ENCODE measurements at places on chromosomes 2 and 18.

- DNase-seq = no peak
These were observed 1454.4 kb upstream of the CELF4 start for GRCh38 chr18:39019989-39020388.

DNA sequence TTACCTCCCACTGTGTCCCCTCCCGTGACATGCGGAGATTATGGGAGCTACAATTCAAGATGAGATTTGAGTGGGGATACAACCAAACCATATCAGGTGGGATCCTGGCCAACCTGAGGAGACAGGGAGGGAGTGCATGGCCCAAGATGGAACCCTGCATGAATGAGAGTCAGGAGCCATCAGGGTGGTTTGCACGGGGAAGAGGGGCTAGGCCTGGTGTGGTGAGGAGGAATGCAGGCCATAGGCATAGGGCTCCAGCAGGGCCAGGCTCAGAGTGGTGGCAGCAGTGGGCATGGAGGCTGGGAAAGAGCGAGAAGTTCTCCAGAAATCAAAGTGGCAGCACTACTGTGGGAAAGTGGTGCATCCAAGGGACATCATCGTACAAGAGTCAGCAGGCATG is 74.0 kb upstream of the BCL2L11 start:
- DNase-seq = no peak

- DNase-seq = no peak
These were observed 169.4 kb downstream of the RTP5 start for GRCh38 chr2:242038928-242039341.

DNA sequence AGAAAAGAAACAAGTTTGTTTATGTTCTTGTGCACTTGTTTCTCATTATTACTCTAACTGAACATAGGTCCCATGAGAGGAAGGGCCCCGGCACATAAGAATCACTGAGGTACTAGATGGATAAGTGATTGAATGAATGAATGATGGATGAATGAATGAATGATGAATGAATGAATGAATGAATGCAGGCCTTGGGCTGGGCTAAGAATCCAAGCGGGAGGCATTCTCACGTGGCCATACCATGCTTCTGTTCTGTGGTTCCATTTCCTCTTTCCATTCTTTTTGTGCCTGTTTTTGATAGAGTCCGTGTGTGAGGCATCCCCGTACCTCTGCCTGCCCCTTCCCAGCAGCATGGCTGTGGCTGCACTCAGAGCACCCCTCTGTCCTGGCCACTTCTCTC is 94.8 kb downstream of the SH3BP4 start:
- DNase-seq = no peak

DNA sequence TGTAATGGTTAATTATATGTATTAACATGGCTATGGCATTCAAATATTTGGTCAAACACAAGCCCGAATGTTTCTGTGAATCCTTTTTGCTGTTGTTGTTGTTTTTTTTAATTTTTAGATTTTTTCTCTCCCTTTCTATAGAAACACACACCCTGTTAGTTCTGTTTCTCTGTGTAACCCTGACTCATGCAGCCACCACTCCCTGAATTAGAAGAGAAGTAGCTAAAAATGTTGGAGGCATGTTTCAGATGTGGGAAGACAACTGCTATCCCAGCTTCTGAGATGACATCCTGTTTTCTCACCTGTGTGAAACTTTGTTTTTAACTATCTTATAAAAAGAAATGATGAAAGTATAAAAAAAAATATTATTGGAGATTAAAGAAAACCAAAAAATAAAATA is 219.6 kb upstream of the RGPD4 start:
- no peak for DNase-seq

- no peak for DNase-seq
These were observed 24.3 kb downstream of the INPP5D start for GRCh38 chr2:233084488-233084887.

GRCh38 chr18:47901624-47902362 is 28.7 kb downstream of the SMAD2 start:
- no peak for DNase-seq

- DNase-seq = no peak
These were observed 135.4 kb upstream of the SERPINE2 start for GRCh38 chr2:224174521-224174920.

- DNase-seq = peak; percentile 72
These were observed 12.8 kb upstream of the IHH start for GRCh38 chr2:219073413-219074129.

GRCh38 chr2:153946036-153946435 is 74.3 kb downstream of the GALNT13 start:
- DNase-seq = no peak

- peak; percentile 76 for DNase-seq
These were observed 99.7 kb downstream of the MEP1B start for GRCh38 chr18:32289483-32290075.

DNA sequence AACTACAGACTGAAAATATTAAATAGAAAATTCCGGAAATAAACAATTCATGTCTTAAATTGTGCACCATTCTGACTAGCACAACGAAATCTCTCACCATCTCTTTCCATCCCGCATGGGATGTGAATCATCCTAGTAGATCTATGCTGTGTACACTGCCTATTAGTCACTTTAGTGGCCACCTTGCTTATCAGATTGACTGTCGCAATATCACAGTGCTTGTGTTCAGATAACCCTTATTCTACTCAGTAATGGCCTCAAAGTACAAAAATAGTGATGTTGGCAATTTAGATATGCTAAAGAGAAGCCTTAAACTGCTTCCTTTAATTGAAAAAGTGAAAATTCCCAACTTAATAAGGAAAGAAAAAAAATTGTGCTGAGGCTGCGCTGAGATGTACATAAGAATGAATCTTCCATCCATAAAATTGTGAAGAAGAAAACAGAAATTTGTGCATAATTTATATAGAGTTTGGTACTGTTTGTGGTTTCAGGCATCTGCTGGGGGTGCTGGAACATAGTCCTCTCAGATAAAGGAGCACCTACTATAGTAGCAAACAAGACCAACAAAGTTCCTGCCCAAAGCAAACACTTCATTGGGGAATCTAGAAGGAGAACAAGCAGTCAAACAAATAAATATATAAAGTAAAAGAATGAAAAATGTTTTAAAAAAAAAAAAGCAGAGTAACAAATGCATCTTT is 12.0 kb downstream of the PSMD1 start:
- DNase-seq = no peak

- no peak for DNase-seq
These were observed 23.7 kb upstream of the DSG1 start for GRCh38 chr18:31294199-31294747.

GRCh38 chr2:149160701-149161217 is 122.3 kb downstream of the LYPD6B start:
- DNase-seq = peak; percentile 95

- no peak for DNase-seq
These were observed 21.6 kb upstream of the SLC20A1 start for GRCh38 chr2:112623913-112624777.

GRCh38 chr2:195049372-195050031 is 607.5 kb upstream of the SLC39A10 start:
- no peak for DNase-seq

- DNase-seq = no peak
These were observed 210.5 kb downstream of the ERBB4 start for GRCh38 chr2:212328136-212328535.

DNA sequence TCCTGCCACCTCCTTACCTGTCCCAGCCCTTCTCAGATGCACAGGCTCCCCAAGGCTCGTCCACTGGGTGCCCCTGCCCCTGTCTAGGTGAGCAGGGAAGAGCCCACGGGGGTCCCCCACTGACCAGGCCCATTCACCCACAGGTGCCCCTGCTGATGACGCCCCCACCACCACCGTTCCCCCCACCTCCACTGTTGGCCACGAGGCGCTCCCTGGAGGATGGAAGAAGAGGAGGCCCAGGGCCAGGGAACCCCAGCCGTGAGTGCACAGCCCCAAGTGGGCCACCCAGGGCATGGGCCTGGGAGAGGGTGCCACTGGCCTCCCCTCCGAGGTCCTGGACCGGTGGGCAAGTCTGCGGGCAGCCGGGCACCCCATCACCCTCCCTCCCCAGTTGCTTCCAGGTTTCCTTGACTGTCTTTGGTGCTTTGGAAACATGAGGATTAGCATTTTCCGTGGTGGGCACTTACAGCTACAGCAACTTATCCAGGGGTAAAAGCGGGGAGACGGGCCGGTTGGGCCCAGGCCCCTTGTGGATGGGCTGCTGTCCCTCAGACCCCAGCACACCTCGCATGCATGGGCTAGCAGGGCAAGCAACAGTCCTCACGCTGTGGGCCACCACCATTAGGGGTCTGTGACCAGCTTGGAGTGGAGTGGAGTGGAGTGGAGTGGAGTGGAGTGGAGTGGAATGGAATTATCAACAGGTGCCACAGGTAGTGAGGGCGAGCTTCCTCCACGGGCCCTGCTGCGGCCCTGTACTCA is 13.2 kb upstream of the KLHL30 start:
- DNase-seq = no peak

- DNase-seq = no peak
These were observed 673.0 kb downstream of the ARHGAP15 start for GRCh38 chr2:143802242-143802641.

DNA sequence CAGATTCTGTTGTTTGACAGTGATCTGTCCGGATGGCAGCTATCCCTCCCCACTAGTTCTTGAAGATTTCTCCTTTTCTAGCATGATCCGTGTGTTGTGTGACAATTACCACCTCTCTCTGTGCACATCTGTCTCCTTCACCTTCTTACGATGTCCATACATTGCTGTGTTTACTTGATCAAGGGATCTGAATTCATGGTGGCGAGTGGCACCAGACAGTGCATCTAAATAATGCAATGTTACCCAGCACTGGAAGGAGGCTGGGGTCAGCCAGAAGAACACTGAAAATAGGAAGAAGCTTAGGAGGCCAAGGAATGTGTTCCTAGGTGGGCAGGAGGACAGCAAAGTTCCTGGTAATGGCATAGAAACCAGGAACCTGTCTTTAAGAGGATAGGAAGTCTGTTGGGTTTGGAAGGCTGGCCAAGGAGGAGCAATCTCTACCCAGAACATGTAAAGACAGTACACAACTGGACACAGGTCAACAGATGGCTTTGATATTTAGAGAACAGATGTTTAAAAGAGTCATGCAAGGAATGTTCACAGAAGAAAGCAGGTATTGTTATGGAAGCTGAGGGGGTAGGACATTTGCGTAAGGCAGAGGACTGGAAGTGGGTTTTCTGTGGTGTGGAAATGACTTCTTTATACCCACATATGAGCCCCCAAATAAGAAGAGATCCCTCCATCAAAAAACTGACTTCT is 126.4 kb downstream of the HRH4 start:
- DNase-seq = peak; percentile 37

- DNase-seq = no peak
These were observed 88.5 kb upstream of the RBMS1 start for GRCh38 chr2:160582081-160582480.

DNA sequence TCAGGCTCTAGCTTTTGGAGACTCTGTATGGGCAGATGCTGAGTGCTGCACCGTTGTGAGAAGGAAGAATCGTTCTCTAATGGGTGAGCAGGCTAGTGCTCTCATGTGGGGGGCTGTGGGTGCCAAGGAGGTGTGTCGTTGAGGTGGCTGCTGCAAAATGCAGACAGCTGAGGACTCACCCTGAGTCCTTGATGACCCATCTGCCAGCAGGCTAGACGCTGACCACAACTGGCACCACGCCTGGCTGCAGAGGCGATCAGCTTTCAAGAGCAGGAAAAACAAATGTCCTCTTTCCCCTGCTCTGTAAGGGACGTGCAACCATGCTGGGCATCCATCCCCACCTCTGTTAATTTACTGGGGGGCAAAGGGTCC is 48.2 kb downstream of the HAUS1 start:
- DNase-seq = peak; percentile 77

DNA sequence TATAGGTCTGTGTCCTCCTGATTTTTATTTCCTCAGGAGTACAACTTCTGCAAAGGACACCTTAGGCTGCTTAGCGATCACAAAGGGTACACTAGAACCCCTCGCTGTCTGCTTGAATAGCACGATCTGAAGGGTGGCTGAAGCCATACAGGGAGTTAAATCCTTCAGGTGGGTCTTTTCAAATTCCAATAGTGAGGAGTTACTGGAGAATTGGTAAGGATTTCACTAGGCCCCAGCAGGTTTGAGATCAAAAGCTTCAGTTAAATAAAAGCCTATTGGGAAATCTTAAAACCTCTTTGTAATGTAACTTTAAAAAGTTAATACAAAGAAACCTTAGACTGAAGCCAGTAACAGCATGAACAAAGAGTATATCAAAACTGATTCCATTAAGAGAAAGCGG is 613.1 kb downstream of the ZEB2 start:
- DNase-seq = no peak

DNA sequence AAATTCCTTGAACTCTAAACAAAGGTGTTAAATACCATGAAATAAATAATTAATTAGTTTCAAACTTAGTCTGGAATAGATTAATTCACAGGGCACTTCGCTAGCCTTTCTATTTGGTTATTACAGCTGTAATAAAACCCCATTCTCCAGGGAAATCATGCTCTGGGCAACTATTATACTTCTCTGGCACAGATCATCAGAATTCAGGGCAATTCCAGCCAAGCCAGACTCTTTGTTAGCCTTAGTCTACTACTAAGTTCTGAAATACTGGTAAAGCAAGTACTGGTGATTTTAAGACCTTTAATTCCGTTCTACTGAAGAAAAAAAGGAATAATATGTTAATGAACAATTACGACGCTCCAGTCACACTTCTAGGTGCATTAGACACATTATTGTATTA is 123.4 kb upstream of the PDE1A start:
- DNase-seq = no peak

DNA sequence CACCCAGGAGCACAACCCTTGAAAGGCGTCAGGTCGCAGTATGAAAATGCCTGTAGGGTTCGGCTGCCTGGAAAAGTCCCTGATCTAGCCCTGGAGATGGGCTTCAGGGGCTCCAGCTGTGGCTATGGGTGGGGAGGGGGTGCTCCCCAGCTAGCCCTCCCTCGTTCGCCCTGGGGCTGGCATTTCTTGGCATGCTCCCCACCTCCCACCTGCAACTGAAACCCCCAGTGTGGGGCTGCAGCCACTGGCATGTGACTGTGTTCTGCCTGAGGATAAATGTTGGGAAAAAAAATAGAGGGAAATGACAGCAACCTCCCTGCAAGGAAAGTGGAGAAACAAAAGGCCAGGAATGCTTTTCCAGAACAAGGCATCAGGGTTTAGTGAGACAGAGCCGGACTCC is 109.2 kb downstream of the COPS8 start:
- DNase-seq = no peak

DNA sequence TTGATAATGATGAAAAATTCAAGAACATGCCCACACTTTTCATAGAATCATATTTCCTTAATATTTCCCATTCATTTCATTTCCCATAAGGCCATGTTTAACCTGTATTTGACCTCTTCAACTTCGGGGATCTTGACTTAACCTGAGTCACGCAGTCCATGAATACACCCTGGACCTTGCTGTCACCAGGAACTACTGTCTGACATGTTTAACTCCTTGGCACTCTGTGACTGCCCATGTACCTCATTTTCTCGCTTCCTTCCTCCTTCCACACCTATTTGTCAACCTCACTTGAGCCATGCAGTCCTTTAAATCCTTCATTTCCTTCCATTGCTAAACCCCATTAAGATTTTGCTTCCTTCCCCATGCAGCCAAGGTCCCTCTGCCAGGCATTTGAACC is 16.3 kb downstream of the ABCB11 start:
- DNase-seq = no peak

DNA sequence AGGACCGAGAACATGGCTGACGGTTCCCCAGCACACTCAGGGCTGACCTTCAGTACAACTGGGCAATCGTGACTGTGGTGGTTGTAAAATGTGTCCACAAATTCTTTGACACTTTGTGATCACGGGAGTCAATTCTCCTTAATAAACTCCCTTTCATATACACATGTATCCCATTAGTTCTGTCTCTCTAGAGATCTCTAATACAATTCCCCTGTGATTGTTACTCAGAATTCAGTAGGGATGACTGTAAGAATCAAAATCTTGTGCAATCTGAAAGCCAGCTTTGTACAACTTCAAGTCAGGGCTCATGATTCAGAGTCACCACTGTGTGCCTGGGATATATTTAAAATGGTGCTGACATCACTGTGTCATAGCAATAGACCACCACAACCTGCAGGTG is 89.5 kb upstream of the LMAN1 start:
- DNase-seq = no peak

All from SJCRH30 (cell line).